ENCODE measurements at places on chromosomes 2 and 18. TPM values are rescaled to one million over a fixed set of nuclear protein-coding genes. Genes with fewer than 3 reads are reported as not detected.

- no peak for DNase-seq
Observed at GRCh38 chr2:177896587-177896986, 176.0 kb downstream of the PDE11A start.

DNA sequence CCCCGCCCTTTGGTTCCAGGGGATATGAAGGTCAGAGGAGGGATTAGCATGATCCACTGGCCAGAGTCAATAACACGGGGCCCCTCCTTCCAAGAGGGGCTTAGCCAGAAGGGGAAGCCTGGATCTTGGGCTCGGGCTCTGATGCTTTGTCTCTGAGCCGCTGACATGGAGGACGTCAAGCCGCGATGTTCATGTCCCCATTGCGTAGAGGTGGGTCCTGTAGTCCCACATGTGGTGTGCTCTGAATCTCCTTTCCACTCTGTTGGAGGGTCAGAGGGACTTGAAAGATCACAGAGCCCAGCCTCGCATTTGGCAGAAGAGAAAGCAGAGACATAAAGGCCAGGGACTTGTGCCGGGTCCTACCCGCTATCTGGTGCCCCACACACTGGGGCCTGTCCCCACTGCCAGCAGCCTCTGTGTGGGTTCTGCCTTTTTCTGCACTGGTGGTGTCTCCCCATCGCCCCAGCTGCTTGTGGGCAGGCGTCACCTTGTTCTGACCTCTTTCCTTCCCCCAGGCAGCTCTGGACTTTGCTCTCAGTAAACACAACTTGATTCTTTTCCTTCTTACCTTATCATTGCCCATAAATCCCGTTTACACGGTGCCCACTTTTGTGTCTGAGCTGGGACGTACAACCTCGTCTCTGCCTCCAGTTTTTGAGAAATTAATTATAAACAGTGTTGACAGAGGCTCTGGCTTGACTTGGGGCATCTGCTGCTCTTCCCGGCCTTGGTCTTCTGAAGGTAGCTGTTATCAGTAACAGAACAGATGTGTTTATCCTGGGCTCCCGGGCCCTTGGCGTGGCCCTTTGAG lies 48.8 kb downstream of the SH3BP4 start:
- DNase-seq, result no peak

DNA sequence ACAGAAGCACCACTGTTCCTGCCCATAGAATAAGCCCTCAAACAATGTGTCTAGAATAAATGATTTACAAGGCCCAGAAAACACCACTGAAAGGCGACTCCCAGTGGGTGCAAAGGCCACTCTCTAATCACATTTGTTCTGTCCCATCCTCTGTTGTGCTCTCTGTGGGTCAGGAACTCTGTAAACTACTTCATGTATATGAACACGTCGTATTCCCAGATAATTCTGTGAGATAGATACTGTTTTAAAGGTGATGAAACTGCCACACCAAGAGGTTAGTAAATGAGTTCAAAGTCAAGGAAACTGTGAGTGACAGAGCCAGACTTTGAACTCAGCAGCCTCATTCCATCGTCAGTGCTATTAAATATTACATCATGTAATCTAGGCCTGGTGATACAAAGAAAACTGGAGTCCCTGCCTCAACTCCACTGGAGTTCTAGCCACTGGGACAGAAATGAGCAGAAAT lies 269.7 kb upstream of the DCC start:
- DNase-seq, result no peak

DNA sequence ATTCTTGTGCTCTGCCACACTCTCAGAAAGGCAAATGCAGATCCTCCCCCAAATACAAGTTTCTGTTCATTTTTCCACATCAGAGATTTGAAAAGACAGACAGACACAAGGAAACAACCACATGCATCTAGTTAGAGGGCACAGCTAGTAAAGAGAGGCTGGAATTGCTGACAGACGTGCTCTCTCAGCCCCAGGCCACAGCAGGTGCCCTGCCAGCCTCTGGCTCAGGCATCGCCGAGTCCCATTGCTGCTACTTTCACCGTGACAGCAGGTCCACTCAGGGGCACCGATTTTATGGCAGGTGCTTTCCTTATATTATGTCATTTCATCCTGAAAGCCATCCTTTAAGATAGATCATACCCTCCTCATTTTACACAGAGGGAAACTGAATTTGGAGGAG lies 507.5 kb downstream of the EIPR1 start:
- no peak for DNase-seq

Gene CYS1
- 0.54 TPM for total RNA-seq

GRCh38 chr2:191666226-191666625 lies 11.7 kb upstream of the NABP1 start:
- no peak for DNase-seq

DNA sequence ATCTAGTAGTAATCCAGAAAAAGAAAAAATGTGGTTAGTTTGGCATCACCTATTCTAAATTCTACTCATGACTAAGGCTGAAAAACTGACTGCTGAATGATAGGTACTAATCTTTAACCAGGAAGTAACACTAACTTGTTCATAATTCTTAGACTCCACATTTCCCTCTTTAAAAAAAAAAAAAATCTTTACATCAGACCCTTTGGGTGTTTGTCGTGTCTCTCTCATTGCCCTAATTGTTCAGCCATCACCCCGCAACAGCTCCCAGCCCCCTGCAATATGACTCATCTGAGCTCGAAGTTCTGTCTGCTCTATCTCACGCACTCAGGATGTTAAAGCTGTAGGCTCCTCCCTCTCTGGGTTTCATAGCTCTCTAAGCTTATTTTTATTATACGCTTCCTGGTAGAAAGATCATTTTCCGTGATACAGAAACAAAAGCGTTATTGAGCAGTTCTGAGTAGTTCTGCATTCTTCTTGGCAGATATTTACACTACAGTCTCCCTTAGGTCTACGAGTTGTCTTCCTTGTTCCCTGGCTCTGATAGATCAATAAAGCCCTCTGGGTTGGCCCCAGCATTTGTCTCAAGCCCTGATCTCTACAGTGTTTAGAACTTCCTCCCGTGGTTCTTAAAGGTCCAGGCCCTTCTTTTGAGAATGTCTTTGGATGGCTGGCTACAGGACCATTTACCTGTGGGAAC lies 95.6 kb downstream of the TNFRSF11A start:
- peak; percentile 65 for DNase-seq

GRCh38 chr2:68926796-68927195 lies 25.9 kb downstream of the GKN2 start:
- DNase-seq, result no peak

DNA sequence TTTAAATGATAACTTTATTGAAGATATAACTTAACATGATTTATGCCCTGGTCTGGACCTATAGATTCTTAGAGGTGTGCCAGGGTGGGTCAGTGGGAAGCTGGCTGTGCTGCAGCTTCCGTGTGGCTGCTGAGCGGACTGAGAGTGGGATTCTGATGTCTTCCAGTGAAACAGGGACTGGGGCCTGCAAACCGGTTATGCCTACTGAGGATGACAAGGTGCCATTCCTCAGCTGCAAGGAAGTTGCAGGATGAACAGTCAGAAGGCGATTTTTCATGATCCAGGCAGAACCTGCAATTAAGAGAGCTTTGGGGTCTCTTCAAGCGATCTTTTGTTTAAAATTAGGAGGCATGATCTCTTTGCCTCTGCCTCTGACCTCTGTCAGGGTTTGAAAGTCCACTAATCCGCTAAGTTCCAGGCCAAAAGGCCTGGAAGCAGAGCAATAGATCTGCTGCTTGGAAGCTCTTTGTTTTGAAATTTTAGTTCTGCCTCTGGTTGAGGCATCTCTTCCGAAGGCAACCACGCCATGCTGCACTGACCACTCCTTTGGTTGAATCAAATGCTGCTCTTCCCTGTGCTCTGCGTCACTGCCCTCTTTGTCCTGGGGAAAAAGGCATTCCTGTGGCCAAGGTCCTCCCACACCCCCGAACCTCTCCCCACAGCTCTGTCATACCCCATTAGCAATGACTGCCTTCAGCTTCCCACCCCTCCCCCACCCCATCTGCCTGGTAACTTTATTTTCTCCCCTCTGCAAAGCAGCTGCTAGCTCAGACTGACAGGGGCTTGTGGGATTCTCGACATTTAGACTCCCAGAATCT lies 2.0 kb downstream of the TMEM169 start:
- DNase-seq, result no peak

Gene CD8B2
- total RNA-seq, result not detected

- DNase-seq, result no peak
Observed at GRCh38 chr2:24459224-24460161, 31.6 kb upstream of the NCOA1 start.

DNA sequence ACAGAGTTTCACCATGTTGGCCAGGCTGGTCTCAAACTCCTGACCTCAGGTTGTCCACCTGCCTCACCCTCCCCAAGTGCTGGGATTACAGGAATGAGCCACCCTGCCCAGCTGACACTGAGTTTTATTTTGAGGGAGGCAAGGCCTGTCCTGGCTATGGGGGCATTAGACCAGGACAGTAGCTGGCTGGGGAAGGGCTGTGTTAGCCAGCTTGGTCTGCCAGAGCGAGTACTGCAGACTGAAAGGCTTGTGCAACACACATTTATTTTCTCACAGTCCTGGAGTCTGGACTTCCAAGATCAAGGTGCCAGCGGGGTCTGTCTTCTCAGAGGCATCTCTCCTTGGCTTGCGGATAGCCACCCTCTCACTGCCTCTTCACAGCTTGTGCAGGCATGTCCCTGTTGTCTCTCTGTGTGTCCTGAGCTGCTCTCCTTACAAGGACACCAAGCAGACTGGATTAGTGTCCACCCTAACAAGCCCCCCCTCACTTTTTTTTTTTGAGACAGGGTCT lies 59.4 kb upstream of the HAAO start:
- DNase-seq, result no peak

- DNase-seq, result no peak
Observed at GRCh38 chr2:29751390-29751789, 170.0 kb downstream of the ALK start.

DNA sequence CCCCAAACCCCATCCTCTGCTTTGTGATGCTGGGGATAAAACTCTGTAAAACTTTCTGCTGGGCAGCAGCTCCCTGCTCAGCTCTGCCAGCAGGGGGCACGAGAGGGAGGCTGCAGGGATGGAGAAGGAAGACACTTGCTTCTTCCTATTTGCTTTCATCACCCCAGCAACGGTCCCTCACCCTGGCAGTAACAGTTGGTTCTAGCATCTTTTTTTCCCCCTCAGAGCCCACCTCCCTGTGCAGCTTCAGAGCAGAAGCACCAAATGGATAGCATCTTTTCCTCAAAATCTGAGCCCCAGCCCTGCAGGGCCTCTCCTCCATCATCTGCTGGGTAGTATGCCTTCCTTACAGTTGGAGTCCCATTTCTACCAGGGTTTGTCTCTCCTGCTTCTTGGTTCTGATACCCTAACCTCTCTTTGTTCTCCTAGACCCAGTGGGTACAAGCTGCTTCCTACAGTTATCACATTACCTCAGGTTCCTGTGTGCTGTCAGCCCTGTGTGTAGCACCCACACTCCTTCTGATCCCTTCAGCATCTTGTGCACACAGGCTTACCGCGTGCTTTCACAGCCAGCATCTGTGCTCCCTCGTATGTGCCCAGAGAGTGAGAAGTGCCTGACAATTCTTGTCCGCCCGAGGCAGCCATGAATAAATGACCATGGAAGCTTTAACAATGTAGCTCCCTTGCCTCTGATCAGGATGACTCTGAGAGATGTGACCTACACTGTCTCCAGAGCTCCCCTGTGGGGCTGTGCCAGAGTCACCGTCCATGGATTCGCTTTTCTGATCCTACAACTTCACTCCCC lies 14.5 kb downstream of the CKAP2L start:
- DNase-seq, result peak; percentile 92

DNA sequence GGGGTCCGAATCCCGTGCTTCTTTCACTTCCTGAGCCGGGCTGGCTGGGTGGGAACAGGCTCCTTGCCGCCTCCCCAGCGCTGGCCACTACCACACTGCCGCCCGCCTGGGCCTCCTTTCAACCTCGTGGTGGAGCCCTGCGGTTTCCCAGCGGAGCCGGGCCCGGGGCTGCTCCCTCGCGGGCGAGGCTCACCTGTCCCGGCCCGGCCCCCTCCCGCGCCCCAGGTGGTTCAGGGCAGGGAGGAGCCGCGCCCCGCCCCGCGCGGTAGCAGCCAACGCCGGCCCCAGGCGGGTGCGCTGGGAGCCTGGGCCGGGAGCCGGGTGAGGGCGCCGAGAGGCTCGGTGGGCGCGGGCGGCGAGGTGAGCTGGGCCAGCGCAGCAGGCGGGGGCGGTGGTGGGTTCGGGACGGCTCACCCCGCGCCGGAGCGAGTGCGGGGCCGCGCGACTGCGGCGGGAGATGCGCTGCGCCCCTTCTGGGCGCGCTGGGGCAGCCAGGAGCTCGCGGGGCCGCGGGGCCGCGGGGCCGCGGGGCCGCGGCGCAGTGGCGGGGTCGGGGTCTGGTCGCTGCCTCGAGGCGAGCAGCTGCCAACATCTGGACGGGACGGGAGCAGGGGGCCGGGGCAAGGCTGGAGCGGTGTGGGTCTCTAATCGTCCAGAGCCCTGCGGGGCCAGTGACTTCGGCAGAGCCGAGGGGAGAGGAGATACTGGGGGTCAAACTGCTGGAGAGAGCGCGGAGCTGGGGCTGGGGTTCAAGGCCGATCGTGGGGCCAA lies at the start of gene LYPD6B:
TSS of gene LYPD6B (plus strand) at position 258 of the 771 bp plus-strand sequence. CDS start 92,250 bp downstream, outside the sequence.
- no peak for DNase-seq

Gene GAREM1
- 0.11 TPM for total RNA-seq

Gene MC4R
- not detected for total RNA-seq

- no peak for DNase-seq
Observed at GRCh38 chr18:53991202-53991601, 233.3 kb downstream of the MBD2 start.

DNA sequence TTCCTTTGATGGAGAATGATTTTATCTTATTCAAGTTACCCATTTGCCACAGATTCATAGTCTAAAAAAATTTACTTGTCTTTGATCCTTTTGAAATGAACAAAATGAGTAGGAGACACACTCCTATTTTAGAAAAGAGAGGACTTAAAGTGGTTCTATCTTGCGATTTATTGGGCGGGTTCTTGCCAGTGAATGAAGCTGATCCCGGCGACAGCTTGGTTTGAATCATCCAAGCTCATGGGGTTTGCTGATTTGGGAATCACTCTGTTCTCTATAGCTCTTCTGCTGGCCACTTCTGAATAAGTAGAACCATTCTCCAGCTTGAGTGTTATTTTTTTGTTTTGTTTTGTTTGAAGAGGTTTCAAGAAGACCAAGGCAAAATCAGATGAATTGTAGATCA lies 25.5 kb upstream of the PPP1CB start:
- no peak for DNase-seq

DNA sequence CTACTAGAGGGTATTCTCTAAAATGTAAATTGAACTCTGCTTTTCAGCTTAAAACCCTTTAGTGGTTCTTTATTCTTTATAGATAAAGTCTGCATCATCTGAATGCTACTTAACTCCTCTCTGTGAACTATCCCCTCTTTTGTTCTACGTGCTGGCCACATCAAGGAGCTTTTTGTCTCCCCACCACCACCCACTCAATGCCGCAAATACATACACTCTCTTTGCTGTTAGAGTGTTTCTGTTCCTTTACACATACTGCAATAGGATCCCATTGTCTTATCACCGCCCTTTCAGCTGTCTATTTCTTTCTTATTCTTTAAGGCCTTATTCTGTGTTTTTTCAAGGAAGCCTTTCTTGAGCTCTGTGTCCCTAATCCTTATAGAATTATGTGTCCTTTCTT lies 83.3 kb downstream of the EML4 start:
- no peak for DNase-seq

All from Karpas-422 (cell line).